ENCODE measurements at places on chromosomes 5 and 9. TPM values are rescaled to one million over a fixed set of nuclear protein-coding genes. Genes with fewer than 3 reads are reported as not detected.

DNA sequence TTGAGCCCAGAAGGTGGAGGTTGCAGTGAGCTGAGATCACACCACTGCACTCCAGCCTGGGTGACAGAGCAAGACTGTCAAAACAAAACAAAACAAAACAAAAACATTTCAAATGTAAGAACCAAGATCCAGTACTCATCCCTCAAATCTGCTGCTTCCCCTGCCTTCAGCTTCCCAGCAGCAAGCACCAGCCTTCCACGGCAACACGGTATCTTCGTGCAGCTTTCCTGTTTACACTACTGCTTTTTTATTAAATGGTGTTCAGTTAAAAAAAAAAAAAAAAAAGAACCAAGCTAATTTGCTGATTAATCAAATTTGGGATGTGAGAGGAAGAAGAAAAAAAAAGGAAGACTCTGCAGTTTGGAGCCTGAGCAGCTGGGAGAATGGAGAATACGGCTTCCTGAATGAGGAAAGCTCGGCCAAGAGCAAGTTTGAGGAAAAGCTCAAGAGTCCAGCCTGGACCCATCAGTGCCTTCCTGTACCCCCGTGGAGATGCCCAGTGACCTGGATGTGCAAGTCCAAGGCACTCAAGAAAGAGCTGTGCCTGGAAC is 28.0 kb upstream of the SLC2A8 start:
- H3K4me1 ChIP-seq = no peaks in the 10 kb centered on the region
- H3K27ac ChIP-seq = no peak overlapping the region
- peaks cover 42% of the 10 kb centered on the region for H3K27me3 ChIP-seq
- no peak for DNase-seq

- H3K4me3 ChIP-seq = no peak overlapping the region
- no peak for DNase-seq
- no peak overlapping the region for H3K27ac ChIP-seq
- peaks cover 31% of the 10 kb centered on the region for H3K27me3 ChIP-seq
These were observed 8.4 kb downstream of the GNAQ start for GRCh38 chr9:78023003-78023741.

GRCh38 chr5:160456480-160457177 is 35.0 kb downstream of the PTTG1 start:
- no peak overlapping the region for H3K27ac ChIP-seq
- peaks cover 14% of the 10 kb centered on the region for H3K4me1 ChIP-seq
- peaks cover 41% of the 10 kb centered on the region for H3K27me3 ChIP-seq
- no peak overlapping the region for H3K4me3 ChIP-seq

DNA sequence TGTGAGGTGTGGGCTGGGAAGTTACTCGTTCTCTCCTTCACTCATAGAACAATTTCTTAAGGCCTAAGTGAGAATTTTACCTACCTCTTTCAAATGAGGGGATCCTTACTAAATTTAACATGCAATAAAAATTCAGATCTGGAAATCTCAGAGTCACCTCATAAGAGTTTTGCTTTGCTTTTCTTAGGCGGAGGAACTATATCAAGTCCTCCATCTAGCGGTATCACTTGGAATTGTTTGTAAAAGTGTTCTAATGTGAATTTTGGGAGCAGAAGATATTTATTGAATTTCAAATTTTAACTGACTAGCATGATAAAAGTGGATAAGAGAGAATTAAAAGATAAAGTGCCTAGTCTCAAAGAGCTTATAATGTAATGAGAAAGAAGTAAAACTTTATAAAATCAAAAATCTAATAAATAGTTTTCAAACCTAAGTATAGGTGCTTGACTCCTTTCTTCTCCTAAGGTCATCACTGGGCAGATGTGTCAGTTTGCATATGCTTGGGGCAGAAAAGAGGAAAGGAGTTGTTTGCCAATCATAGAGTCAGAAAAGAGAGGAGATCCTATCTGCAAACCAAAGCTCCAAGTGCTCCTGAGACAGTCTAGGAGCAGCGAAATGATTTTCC is 145.7 kb upstream of the DAB2 start:
- no peak overlapping the region for H3K27ac ChIP-seq
- H3K4me1 ChIP-seq = no peaks in the 10 kb centered on the region
- no peak overlapping the region for H3K4me3 ChIP-seq
- peaks cover 9% of the 10 kb centered on the region for H3K27me3 ChIP-seq
- no peak for DNase-seq
- H3K36me3 ChIP-seq = no peaks in the 10 kb centered on the region

RCL1 gene
- 27.1 TPM for polyA plus RNA-seq

UAP1L1 gene
- 2.8 TPM for polyA plus RNA-seq

GABRB2 gene
- 0.11 TPM for polyA plus RNA-seq

Data from naive B cell (primary cell).